ENCODE measurements at places on chromosomes 2 and 18.

- no peak for DNase-seq
These were observed 74.1 kb upstream of the SMAD7 start for GRCh38 chr18:49024804-49025421.

DNA sequence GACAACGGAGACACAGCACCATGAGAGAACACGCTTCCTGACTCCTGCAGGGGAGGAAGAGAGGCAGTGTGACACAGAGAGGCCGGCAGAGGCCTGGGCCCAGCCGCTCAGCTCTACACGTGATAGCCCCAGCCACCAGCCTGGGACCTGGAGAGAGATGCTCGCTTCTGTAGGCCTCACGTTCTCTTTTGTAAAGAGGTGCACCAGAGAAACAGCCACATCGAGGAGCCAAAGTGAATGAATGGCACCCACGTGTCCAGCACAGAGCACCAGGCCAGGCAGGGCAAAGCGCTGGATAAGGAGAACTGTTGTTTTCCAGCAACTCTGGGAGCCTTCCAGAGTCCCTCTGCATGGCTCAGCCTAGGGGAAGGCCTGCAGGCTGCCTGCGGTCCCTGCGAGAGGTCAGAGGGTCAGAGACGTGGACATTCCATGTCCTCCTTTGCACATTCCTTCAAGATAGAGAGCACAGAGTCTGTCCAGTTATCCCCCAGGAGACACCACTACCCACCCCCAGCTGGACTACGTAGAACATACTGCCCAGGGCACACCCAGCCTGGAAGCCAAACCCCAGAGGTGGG lies 14.2 kb downstream of the LIMS2 start:
- peak; percentile 87 for DNase-seq

DNA sequence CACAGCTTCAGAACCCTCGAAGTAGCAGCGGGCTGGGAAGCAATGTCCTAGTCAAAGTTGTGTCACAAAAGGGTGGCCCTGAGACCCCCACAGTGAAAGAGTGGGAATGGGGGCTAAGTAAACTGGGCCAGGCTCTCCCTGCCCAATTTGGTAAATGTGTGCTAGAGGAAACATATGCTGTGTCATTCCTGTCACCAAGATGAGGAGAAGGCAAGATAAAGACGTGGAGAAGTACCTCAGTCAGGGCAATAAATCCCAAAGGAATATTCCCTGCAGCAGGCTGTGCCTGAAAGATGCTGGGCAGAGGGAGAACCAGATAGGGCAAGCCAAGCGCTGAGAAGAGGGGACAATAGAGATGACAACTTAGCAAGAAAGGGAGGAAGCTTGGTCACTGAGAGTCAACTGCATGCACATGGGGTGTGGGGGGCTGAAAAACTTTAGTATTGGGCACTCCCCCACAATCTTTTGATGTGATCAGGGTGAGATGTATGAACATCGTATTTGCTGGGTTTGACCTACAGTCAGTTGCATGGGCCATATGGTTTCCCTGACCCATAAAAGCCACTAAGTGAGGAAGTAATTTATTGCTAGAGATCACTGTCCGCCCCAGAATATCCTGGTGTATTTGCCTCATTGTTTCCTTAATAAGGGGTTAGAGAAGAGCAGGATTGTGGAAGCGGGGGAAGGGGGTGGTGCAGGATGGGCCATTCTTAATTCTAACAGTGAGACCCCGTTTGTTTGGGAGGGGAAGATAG lies 49.9 kb upstream of the CXCR4 start:
- no peak for DNase-seq

- DNase-seq: no peak
These were observed 293.5 kb downstream of the RNF144A start for GRCh38 chr2:7210712-7211111.

DNA sequence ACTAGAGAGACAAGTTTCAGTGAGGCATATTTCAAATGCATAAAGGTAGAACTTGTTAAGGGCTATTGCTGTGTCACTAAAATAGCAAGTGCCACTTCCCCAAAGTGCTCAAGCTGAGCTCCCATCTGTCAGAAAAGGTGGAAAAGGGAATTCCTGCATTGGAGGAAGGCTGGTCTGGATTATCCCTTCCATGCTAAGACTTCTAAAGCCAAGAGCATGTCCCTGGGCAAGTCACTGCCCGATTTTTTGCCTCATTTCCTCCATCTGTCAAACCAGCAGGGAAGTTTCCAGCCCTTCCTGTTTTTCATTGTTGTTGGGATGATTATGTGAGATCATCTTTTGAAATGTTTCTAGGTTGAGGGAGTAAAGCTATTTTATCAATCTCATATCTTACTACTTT lies 175.5 kb downstream of the SETBP1 start:
- DNase-seq: no peak

DNA sequence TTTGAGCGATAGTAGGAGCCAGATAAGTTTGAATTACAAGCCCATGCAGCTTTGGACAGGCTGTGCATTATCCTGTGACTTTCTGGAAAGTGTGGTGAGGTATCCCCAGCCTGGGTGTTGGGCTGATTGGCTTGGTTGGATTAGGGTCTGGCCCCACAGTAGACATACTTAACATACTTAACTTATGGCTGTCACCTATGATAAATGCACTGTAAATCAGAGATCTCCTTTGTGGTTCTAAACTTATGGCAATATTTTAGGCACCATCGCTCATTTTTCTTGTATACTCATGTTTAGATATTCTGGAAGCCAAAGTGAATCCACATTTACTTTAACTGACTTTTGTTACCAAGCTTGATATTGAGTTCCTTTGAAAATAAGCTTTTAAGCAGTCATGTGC lies 54.8 kb downstream of the SPTBN1 start:
- no peak for DNase-seq

DNA sequence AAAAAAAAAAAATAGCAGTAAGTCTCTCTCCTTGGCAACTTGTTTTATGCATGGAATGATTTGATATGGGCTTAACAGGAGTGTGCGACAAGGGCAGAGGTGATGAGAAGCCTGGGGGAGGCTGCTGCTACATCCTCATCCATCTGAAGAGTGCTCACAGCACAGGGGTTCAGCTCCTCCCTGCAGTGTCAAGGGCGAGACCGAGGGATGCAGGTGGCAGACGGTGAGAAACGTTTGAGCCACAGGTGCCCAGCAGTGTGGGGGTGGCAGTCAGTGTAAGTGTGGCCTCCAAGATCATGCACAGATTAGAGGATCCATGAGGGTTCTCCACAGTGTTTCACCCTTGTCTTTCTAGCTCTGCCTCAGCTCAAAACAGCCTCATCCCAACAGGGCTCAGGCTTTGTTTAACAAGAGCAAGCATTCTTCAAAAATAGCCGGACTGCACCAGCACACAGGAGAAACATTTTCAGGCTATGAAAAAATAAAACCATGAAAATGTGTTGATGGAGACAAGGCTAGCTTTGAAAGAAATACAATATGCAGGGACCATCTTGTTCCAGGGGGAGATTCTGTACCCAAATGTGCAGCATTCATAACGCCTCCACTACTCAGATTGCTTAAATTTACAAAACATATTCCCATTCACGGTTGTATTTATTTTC lies 324.5 kb upstream of the MYT1L start:
- DNase-seq: no peak

- DNase-seq: peak; percentile 47
These were observed 72.2 kb upstream of the DYNC1I2 start for GRCh38 chr2:171615069-171615468.

GRCh38 chr2:181407171-181407570 lies 50.0 kb upstream of the ITGA4 start:
- no peak for DNase-seq

GRCh38 chr2:30072250-30072842 lies 74.5 kb upstream of the YPEL5 start:
- peak; percentile 71 for DNase-seq

DNA sequence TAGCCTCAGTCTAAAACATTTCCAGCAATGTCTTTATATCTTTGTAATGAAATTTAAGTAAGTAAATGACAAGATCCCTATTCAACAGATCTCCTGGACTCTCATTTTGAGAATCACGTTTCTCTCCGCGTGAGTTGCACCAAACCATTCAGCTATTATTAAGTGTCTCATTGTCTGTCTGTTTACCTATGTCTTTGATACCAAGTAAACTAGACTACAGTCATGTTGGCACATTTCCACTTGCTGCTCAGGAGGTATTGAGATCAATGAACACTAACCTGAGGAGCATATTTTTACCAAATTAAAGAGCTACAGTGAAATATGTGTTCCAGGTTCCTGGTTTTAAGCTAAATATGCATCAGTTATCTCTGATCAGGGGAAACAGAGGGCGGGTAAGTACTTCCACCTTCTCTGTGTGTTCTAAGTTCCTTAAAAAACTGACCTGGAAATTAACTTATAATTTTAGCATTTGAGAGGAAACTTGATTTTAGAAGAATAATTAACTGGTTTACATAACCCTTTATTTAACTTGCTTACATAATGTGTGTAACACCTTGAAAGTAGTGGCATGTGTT lies 125.8 kb downstream of the OSBPL6 start:
- DNase-seq: no peak

- no peak for DNase-seq
These were observed 676.7 kb upstream of the POU3F3 start for GRCh38 chr2:104177179-104177578.
